Stimulated activated CD4-positive, alpha-beta T cell treated with anti-CD3 and anti-CD28 coated beads, Interleukin-2, amount 100 ng/mL, for 24 hours (primary cell): ENCODE measurements at places on chromosomes 11 and 22.

- DNase-seq = peak; percentile 91
Measured at GRCh38 chr22:21735200-21736083, at the start of gene YPEL1. Gene YPEL1, minus strand, starts transcription at chr22:21735794. Its CDS starts 25,050 bp downstream, at chr22:21710744.

DNA sequence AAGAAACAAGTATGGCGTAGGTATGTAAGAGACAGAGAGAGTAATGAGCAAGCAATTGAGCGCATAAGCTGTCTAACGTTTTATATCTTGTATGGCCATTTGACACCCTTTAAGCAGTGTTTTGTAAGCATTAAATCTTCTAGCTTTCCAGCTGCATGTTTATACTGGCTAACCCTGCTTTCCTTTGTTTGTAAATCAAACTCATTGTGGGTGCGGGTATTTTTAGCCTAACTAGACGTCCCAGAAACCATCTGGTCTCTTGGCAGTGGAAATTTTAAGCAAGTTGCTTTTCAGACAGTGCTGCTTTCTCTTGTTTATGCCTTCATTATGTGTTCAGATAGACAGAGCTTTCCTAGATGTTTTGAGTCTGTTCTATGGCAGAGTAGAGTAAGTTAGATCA lies 73.5 kb downstream of the RNF169 start:
- no peak for DNase-seq

- peak; percentile 36 for DNase-seq
Measured at GRCh38 chr11:1853376-1854131, 670 bp downstream of the LSP1 start.

DNA sequence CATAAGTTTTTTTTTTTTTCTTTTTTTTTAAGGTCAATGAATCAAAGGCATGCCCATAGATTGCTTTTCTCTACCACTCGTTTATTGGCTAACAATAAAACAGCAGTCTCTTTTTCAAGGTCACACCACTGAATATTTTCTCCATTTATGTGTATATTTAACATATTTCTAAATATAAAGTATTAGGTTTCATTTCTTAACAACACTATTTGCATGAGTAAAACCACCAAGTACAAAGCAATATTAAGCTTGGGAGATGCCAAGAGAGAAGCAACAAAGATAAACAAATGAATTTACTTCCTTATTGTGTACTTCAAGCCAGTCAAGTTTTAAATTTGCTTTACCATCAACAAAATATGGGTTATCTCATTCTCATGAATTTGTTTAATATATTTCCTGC lies 708.9 kb upstream of the CCDC179 start:
- DNase-seq = no peak

DNA sequence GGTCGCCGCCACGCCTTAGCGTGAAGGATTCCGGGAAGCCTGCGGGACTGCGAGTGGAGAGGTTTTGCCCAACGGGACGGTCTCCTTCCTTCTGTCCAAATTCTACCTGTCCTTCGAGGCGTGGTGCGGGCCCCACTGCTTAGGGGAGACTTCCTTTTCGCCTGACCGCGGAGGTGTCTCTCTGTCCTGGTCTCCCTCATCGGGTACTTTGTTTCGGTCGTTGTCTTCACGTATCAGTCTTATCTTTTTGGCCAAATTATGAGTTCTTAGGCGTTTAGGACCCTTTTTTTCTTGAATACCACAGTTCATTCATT lies 388 bp downstream of the HINFP start:
- no peak for DNase-seq

DNA sequence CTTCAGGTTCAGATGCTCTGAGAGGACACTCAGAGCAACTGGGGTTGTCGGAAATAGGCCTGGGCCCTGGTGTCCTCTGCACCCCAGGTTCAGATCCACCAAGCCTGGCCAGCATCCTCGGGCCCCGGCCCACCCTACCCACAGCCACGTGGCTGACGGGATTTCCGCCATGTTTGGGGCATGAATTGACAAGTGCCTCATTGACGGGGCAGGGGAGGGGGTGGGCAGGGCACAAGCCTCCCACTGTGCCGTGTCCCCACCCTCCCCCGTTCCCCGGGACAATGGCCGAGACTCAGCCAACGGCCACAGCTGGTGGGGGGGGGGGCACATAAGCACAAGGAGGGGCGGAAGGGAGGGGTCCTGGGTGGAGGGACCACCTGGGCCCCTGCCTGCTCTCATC lies 8.5 kb downstream of the MYRF start:
- no peak for DNase-seq

- DNase-seq = no peak
Measured at GRCh38 chr22:38299770-38300102, 17.5 kb downstream of the CSNK1E start.

GRCh38 chr11:61505640-61506155 lies 2.9 kb upstream of the LRRC10B start:
- no peak for DNase-seq

DNA sequence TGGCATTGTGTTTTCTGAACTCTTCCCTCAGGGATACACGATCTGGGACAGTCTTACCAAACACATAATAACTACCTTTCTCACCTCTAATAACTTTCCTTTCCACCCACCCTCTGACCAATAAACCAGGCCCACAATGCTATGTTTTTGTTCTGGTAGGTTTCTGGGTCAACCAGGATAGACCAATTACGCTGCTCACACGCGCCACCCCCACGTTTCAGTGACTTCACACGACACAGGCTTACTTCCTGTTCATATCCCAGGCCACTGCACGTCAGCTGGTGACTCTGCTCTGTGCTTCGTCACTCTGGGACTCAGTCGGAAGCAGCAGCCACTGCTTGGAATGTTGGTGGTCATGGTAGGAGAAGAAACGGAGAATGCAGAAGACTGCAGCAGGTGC lies 2.5 kb downstream of the KRTAP5-4 start:
- DNase-seq = no peak

DNA sequence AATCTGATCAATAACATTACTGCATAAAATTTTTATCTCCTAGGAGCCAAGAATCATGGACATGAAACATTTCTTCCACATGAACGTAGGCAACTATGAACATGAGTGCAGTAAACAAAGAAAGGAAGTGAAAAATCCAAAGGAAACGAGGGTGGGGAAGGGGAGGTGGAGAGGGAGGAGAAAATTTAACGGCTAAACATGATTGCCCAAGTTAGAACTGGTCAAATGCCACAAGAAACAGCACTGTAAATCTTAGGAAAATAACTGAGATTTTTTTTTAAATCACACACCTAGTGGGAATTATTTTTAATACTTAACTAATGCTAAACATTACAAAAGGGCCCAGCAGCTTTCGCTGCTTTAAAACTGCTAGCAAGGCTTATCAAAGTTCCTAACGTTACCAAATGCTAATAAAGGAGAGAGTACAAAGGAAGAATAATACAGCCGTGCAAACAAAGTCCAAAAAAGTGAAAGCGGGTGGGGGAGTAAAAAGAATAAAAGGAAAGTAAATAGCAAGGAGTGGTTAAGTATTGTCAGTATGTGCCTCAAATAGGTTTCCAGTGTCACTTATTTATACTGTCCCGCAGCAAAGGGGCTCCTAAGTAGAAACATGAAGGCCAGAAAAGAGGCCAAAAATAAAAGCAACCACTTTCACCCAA lies 13.7 kb downstream of the NARS2 start:
- no peak for DNase-seq

DNA sequence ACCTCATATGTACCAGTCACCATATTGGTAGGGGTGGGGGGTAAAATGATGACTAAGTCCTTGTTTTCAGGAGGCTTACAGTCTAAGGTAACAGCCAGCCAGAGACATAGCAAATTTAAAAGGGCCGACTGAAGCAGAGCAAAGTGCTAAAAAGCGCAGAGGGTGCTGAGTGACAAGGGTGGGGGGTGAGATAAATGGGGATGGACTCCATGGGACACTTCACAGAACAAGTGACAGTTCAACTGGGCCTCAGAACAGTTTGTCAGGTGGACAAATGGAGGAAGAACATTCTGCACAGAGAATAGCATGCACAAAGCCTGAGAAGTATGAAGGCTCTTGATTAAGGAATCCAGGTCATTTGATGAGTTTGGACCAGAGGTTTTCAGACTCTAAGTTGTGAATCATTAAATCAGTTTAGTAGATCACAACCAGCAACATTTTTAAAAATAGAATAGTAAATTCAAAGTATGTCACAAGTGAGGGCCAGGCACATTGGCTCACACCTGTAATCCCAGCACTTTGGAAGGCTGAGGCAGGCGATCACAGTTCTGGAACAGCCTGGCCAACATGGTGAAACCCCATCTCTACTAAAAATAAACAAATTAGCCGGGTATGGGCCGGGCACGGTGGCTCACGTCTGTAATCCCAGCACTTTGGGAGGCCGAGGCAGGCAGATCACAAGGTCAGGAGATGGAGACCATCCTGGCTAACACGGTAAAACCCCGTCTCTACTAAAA lies 14.0 kb downstream of the BBS1 start:
- DNase-seq = no peak

DNA sequence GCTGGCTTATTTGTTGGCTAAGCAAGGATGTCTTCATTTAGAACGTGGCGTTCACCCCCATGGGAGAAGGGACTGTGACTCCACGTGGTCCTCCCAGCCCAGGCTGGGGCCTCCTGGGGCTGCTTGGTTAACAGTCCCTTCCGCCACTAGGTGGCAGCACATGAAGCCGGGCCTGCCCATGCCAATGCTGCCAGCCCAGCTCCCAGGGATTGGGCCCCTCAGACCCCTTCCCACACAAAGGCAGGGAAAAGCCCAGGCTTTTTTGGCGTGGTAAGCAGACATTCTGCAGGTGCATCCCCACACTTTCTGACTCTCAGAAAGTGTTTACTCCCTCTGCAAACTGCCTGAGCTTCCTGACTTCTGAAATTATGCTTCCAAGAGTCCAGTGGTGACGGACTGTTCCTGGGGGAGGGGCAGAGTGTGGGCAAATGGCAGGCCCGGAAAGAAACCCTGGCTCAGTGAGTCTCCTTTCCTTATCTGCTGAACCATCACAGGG lies 3.1 kb downstream of the CBX6 start:
- DNase-seq = peak; percentile 93

- DNase-seq = no peak
Measured at GRCh38 chr22:25748140-25748539, 6.2 kb downstream of the MYO18B start.

DNA sequence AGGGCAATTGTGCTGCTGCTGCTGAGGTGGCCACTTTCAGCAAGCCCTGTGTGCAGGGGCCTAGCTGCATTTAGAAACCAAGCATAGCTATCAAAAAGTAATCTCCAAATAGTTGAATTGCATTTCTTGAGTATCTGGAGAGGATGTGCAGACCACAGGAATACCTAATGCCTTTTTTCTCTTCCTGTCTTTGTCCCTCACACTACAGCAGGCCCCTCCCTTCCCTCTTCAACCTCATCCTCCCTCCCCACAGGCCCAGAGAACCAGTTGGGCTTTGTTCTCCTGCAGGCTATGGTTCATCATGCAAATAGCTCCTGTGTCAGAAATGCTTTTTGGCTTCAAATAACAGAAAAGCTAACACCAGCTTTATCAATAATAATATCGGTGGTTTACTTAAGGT lies 47.7 kb downstream of the DKK3 start:
- DNase-seq = no peak

DNA sequence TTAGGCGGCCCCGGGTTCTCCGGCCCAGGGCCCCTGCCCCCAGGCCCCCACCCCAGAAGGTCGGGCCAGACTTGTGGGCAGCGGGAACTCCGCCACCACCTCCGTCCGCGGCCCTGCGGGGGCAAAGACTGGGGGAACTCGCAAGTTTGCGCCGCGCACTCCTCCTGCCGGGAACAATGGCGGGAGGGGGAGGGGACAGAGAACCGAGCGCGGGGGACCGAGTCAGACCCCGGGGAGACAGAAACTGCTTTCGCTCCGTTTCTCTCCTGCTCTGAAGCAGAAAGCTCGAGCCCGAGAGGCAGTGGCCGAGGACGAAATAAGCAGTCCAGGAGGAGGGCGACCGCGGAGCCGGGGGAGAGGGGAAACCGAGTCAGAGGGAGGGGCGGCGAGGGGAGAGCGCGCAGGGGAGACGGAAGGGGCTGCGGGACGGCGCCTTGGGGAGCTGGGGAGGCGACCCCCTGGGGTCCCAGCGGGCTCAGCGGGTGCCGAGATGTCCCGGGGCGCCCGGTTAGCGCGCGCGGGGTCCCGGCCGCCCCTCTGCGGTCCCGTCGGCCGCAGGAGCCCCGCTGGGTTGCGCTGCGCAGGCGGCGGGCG lies 555 bp downstream of the TP53I11 start:
- peak; percentile 44 for DNase-seq

DNA sequence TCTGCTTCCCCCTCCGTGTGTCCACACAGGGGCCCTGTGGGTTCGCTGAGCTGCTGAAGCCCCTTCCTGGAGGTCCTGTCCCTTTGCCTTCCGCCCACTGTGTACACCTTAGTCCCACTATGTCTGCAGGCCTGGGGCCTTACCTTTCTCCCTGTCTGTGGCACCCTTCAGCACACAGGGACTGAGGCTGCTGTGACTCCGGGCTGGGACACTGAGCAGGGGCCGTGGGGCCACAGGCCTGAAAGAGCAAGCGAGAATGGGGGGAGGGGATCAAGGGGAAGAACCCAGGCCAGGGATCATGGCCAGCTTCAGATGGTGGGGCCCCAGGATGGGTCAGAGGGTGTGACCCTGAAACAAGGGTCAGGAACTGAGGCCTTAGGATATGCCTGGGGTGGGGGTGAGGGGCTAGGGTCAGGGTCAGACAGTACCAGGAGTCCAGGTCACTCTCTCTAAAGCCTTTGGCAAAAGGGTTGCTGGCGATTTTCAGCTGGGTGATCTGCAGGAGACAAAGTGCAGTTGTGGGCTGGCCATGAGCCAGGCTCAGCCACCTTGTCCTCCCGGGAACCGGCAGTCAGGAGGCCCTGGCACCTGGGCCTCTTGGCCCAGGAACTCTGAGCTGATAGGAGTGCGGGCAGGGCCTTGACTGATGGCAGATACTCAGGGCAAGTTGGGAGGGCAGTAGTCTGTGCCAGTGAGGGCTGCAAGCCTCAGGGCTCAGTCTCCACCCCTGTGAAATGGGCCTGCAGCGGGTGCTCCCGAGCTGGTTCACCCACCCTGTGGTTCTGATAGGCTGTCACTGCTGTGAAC lies 2.6 kb upstream of the NUDT8 start:
- peak; percentile 18 for DNase-seq

- no peak for DNase-seq
Measured at GRCh38 chr11:63502252-63502820, 3.5 kb upstream of the LGALS12 start.

GRCh38 chr11:79439886-79440570 lies 802 bp downstream of the TENM4 start:
- peak; percentile 4 for DNase-seq

DNA sequence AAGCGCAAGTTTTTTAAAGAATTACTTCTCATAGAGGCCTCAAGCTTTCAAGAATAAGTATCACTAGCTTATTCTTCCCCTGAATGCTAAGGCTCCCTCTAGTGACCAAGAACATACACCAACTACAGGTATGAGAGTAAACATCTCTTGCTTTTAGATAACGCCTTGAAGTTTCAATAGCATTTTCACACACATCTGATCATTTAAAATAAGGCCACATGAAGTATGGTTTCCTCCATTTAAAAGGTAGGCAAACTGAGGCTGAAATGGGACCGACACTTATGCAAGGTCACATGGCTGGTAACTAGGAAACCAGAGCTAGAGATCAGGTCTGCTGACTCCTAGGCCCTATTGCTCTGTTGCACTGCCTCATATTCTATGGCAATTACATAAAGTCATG lies 66.5 kb downstream of the CCDC34 start:
- no peak for DNase-seq

- no peak for DNase-seq
Measured at GRCh38 chr11:104352036-104352435, 188.1 kb upstream of the PDGFD start.
